Omental fat pad (tissue), 4 donors: ENCODE measurements at places on chromosomes 1 and 21. TPM values are rescaled to one million over a fixed set of nuclear protein-coding genes. Genes with fewer than 3 reads are reported as not detected.

- no peak for DNase-seq
These were observed 178.7 kb downstream of the CYYR1 start for GRCh38 chr21:26394341-26394740.

- DNase-seq: no peak
These were observed at the start of gene SPRR3 for GRCh38 chr1:153001382-153001781. Gene SPRR3, plus strand, starts transcription at chr1:153001749. Its CDS starts 1,272 bp downstream, at chr1:153003021.

Gene PER3
- 13.9 TPM for total RNA-seq

GRCh38 chr1:205534444-205534985 lies 30.0 kb downstream of the CDK18 start:
- DNase-seq: no peak

- DNase-seq: no peak
These were observed 7.7 kb downstream of the KRTAP19-8 start for GRCh38 chr21:31030367-31031106.

- no peak for DNase-seq
These were observed 163.3 kb downstream of the PIK3R3 start for GRCh38 chr1:45968941-45969666.

DNA sequence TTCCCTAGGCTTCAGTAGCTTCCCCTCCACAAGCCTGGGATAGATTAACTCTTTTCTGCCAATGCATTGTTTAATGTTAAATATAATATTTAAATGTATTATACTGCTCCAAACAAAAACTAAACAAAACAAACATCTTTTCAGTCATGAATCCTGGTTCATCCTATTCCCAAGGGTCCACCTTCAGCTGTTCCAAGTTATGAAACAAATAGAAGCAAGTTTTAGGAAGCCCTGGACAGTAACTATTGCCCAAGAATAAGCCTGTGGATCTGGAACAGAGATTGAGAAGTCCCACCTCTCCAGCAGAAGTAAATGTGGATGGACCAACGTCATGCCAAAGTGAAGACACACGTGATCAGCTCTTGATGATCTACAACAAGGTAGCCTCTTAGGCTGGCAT lies 408.1 kb downstream of the SETD4 start:
- no peak for DNase-seq

Gene ERO1B
- total RNA-seq: 8.6 TPM

Gene PIP5K1A
- 76.6 TPM for total RNA-seq

DNA sequence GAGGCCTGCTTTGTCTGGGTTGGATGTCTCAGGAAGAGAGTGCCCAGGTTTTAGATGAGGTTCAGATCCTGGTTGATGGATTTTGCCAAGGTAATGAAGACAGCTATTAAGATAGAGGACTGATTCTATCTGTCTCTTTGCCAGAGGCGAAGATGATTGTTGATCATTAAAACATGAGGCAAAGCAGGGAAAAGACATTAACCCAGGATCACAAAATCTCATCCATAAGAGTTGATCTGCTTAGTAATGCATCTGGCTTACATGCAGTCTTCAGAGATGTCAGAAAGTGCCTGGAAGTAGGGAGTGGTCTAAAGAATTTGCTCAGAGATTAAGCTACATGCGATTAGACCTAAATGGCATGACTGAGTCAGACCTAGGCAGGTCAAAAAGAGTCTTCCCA lies 229.6 kb upstream of the PLD5 start:
- no peak for DNase-seq

DNA sequence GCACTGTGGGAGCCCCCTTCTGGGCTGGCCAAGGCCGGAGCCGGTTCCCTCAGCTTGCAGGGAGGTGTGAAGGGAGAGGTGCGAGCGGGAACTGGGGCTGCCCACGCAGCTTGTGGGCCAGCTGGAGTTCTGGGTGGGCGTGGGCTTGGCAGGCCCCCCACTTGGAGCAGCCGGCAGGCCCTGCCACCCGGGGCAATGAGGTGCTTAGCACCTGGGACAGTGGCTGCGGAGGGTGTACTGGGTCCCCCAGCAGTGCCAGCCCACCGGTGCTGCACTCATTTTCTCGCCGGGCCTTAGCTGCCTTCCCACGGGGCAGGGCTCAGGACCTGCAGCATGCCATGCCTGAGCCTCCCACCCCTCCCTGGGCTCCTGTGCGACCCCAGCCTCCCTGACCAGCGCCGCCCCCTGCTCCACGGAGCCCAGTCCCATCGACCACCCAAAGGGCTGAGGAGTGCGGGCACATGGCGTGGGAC lies 11.6 kb downstream of the SCYL3 start:
- DNase-seq: no peak

Gene MIXL1
- not detected for total RNA-seq

Gene HPCA
- 1.2 TPM for total RNA-seq
